ENCODE measurements at places on chromosomes 5 and 9. TPM values are rescaled to one million over a fixed set of nuclear protein-coding genes. Genes with fewer than 3 reads are reported as not detected.
A peak's percentile ranks its signal among the peaks of the same experiment; 100 is the strongest.

DNA sequence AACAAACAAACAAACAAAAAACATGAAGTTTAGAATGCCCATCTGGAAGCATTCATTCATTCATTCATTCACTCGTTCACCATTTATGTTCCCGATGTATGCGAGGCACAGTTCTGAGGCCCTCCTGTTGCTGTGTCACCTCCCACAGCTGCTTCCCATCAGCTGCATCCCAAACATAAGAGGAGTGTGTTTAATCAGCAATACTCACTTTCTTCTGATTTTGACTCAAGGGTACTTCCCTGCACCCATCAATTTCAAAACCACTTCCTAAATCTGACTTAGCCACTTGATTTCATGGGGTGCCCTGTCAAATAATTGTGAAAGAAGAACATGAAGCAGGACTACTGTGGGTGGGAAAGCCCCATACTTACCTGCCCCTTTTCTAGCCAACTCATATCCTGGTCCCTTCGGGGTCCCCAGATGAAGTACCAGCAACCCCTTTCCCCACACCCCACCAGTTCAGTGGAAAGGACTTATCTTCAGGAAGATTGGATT, 128.0 kb upstream of the IL12B start:
- DNase-seq: no peak

ANKRD34B gene
- not detected for total RNA-seq

GPR151 gene
- not detected for total RNA-seq

GRCh38 chr9:137187386-137187785, 974 bp downstream of the ANAPC2 start:
- no peak for DNase-seq

- DNase-seq: no peak
Measured at GRCh38 chr9:106423575-106423974, 439.4 kb upstream of the ZNF462 start.

PHYHD1 gene
- 0.85 TPM for total RNA-seq

ZBTB5 gene
- 14.4 TPM for total RNA-seq

GRCh38 chr9:129671519-129671918, 6.1 kb downstream of the PRRX2 start:
- no peak for DNase-seq

- peak; percentile 72 for DNase-seq
Measured at GRCh38 chr5:88680253-88681132, 202.5 kb downstream of the MEF2C start.

DNA sequence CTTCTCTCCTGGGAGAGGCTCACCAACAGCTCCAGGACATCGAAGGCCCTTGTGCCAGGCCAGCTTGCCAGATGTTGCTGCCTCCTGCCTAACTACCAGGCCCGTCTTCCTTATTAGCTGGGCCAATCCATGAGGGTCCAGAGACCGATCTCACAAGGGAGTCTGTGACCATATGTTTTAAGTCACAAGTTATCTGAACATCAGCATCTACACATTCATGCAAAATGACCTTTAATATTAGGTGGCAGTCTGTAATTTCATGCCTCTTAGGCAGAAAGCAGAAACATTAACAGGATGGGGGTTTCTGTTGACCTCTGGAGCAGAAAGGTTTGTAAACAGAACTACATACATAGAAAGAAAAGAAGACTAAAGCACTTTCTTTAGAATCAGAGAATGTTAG, 75.1 kb upstream of the SLC25A51 start:
- no peak for DNase-seq

AIF1L gene
- 26.4 TPM for total RNA-seq

TNFSF15 gene
- total RNA-seq: 2.0 TPM

- DNase-seq: no peak
Measured at GRCh38 chr5:82058710-82059109, 86.9 kb downstream of the ATG10 start.

- no peak for DNase-seq
Measured at GRCh38 chr9:3477236-3477834, 48.5 kb downstream of the RFX3 start.

GRCh38 chr9:70978085-70978484, 143.3 kb downstream of the TRPM3 start:
- no peak for DNase-seq

ORM2 gene
- not detected for total RNA-seq

- no peak for DNase-seq
Measured at GRCh38 chr5:17720071-17720470, 85.8 kb downstream of the TAF11L14 start.

DNA sequence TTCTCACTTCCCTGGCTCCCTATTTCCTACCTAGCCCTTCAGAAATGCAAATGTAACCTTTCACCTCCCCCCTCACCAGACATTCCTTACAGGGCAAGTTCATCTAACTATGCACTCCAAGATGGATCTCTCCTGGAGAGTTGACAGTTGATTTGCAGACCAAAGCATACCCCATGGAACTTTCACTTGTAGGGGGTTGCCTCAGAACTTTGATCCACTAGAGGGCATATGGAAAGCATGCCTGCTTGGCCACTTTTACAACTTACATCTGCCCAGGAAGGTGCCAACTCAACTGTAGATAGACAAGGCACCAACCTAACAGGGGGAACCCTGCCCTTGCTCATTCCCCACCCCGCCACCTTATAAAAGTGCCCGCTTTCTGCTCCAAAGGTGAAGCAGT, 187.8 kb downstream of the NXNL2 start:
- DNase-seq: peak; percentile 71

- no peak for DNase-seq
Measured at GRCh38 chr5:79093762-79094161, 17.8 kb upstream of the BHMT start.

PCDHB8 gene
- 0.34 TPM for total RNA-seq

TPPP gene
- total RNA-seq: 0.14 TPM

- DNase-seq: no peak
Measured at GRCh38 chr5:172622091-172623046, 18.7 kb upstream of the NEURL1B start.

- no peak for DNase-seq
Measured at GRCh38 chr9:2337131-2337530, 284.5 kb upstream of the VLDLR start.

Data from dermis blood vessel endothelial cell (primary cell).